ENCODE measurements at places on chromosomes 5 and 9.

DNA sequence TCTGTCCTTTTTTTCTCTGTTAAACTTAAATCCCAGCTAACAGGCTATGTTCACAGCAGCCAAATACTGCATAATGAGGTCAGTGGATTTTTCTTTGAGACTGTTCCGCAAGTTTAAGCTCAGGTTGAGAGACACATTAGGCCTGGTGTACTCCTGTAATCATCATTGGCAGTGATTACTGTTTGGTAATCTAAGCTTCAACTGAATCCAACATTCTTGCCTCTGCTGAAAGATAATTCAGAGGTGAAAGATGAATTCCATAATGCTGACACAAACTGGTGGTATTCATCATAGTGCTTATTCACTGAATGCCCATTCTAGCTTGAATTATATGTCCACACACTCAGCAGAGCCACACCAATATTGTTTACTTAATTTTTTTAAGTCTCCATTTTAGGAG lies 108.5 kb downstream of the NFIB start:
- no peak for DNase-seq

- no peak for DNase-seq
These were observed 182.4 kb downstream of the IRX1 start for GRCh38 chr5:3778000-3778550.

GRCh38 chr9:73152953-73153352 lies 1.3 kb downstream of the ANXA1 start:
- DNase-seq = no peak

DNA sequence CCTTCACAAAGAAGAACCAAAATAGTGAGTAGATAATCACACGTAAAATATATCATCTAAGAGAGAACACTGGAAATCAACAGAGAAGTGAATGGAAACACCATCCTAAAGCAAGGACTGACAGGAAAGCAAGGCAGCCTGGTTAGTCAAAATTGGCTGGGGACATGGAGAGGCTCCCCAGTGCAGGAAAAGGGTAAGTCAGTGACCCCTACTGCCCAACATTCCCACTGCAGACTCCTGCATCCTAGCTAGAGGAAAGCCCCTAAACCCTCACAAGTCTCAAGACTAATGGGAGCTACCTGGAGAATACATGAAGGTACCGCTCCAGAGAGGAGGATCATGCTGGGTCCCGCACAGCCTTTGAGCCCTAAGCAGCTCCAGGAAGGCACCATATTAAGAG lies 60.1 kb downstream of the ZDHHC21 start:
- DNase-seq = no peak

GRCh38 chr5:73531356-73531755 lies 33.1 kb downstream of the BTF3 start:
- no peak for DNase-seq

DNA sequence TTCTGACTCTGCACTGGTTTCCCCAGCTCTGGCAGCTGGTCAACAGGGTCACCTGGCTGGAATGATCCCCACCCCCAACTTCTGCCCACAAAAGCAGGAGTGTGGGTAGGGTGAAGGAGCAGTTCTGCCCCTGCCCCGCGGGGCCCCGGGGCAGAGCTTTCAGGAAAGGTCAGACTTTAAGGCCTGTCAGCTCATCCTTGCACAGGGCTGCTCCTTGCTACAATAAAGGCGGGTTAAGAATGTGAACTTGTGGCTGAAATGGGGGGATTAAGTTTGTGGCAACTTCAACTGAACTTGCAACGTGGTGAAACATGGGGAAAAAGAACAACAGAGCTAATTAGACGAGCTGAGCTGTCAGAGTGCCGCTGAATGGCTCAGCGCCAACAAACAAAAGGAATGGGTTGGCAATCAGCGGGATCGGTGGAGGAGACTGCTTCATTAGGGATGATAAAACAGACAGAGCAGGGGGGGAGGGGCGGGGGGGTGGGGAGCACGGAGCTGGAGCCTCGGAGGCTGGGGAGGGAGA lies 50.8 kb downstream of the CRB2 start:
- no peak for DNase-seq

Data from GM19239 (cell line).